Caco-2 (cell line): ENCODE measurements at places on chromosomes 7 and 10.

DNA sequence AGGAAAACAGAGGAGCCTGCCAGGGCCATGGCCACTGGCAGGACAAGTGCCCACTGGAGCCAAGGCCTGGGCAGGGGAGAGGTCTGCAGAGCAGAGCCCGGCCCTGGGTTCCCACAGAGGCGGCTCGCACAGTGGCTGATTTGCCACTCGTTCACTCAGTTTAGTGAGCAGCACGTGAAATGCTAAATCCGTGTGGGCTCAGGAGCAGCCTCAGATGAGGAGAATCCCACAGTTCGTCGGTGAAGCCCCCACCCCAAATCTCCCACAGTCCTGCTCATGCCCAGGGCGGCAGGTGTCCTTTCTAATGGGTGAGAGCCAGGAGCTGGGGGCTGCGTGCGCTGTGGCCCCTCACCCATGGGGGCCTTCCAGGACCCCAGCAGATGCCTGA, 107.7 kb upstream of the FAM20C start:
- DNase-seq = no peak

GRCh38 chr10:6581778-6582228, 1.7 kb upstream of the PRKCQ start:
- no peak for DNase-seq

DNA sequence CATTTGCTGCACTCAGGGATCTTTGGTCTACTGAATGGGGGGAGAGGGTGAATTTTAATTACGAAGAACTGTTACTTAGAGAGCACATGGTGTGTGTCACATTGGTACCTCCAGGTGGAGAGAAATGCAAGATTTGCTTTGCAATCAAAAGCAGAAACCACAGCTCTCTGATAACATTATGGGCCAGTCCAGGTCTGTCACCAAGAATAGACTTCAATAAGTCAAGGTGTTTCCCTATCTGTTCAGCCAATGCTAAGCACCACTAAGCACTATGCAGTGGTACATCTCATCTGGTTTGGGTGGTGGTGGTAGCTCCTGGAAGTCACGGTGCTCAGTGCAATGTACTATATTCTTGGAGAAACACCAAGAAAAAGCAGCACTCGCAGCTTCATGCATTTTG, 119.6 kb upstream of the AFAP1L2 start:
- no peak for DNase-seq

- DNase-seq = no peak
These were observed 245.1 kb downstream of the RAB11FIP2 start for GRCh38 chr10:117801691-117802090.

DNA sequence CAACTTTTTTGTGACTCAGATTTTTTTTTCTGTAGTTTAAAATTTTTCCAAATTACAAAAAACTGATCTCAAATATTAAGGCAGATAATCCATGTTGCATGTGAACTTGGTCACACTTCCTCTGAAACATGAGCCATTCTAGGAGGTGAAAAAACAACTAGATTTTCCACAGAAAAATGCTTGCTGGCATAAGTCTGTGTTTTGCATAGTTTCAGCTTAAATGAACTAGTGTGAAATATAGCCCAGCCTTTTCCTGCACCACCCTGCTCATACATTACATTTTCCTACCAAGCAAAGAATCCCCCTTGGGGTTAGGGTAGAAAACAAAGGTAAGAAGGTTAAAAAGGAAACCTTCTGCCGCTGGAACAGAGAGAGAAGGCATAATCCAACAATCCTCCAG, 48.2 kb downstream of the SLC25A13 start:
- DNase-seq = no peak
